Urothelium cell line (cell line): ENCODE measurements at places on chromosomes 2 and 18.

DNA sequence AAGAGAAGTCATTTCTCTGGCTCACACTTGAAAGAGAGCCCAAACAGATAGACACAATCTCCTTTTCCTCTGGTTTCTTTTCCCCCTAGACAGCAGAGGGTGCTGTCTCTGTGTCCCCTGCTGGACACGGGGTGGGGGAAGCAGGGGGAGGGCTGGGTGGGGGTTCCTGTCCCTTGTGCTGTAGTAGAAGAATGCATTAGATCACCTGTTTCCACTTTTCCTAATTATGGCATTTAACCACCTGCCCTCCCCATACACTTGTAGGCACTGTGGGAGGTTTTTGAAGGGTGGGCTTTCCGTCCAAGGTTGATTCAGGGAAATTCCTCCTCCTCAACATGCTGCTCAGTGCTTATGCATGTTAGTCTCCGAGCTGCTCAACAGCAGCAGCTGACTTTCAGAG, 206.2 kb upstream of the EPAS1 start:
- no peak for DNase-seq

DNA sequence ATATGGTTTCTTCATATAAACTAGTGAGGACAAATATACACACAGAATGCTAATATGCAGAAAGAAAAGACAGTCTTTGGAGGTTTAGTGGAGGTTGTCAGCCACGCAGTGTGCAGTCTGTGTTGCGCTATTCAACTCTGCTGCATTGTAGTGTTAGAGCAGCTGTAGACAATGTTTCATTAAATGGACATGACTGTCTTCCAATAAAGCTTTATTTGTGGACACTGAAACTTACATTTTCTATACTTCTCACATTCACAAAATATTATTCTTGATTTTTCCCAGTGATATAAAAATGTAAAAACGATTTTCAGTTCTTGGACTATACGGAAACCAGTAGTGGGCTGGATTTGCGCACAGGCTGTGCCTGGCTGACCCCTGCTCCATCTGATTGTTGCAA, 13.3 kb downstream of the TTC27 start:
- DNase-seq = no peak

DNA sequence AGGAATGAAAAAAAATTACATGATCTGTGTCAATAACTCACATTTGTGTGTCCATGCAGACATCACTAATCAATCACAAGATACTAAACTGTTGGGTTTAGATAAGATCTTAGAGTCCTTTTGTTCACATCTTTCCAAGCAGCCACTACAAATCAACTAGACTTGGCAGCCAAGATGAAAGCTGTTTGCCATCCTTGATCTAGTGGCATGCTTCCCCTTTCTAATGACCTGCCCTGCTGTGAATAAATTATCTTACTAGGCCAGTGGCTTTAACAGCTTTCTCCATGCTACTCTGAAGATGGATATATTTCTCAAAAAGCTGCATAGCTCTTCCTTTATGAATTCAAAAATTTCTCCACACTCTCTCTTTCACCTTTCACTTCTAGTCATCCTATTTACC, 1338.0 kb upstream of the ACVR2A start:
- DNase-seq = no peak

- no peak for DNase-seq
These were observed 160.1 kb upstream of the ZC3H15 start for GRCh38 chr2:186325827-186326535.

- no peak for DNase-seq
These were observed 100.2 kb downstream of the STK39 start for GRCh38 chr2:168146892-168147810.

DNA sequence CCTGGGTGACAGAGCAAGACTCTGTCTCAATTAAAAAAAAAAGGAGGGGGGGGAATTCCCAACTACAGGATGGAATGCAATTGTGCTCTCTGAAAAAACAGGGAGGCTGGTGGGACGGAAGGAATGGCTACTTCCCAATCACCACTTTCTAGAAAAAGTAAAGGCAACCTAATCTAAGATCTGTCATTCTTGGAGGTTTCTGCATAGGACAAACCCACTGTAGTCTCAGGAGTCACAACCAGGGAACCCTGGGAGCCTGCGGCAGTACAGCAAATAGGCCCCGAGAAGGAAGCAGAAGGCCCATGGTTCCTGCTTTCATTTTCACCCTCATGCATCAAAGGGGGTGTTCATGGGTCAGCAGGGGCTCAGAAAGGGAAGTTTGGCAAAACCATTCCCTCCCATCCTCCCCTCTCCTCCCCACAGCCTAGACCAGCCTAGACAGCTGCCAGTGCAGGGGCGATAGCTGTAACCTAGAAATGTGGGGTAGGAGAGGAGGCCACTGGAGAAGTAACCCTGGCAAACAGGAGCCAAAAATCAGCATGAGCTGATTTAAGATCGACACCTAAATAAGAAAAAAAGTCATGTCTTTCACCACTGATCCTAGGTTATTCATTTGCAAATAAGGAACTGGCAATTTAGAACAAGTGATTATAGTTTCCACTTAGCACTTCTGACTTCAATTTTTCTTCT, 48.0 kb downstream of the TRABD2A start:
- DNase-seq = no peak

GRCh38 chr2:148970385-148970784, 68.1 kb upstream of the LYPD6B start:
- DNase-seq = no peak

DNA sequence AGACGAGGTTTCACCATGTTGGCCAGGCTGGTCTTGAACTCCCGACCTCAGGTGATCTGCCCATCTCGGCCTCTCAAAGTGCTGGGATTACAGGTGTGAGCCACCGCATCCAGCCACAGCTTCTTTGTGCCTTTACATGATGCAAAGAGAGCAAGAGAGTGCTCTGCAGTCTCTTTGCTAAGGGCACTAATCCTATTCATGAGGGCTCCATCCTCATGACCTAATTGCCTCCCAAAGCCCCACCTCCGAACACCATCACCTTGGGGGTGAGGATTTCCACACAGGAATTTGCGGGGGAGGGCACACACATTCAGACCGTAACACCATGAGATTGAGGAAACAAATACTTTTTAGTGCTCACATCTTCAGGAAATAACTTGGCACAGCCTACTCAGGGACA, 91.8 kb downstream of the PDCL3 start:
- DNase-seq = no peak

DNA sequence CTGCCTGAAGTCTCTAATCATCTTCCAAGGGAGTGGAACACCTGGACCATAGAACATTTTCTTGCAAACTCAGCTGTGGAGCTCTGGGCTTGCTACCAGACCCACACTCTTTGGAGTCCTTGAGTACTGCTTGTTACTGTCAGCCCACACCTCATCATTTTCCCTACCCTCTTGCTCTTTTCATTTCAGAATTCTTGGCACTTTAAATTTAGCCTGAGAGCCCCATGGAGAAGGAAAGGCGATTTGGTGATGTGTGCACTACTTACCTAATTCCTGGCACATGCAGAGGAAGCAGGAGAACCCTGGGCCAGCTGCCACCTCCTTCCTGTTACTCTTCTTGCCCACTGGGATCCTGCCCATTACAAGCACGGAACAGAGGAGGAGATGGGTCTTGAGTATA, 31.7 kb downstream of the TMEM178A start:
- DNase-seq = no peak

GRCh38 chr18:8741532-8741931, 36.2 kb downstream of the MTCL1 start:
- DNase-seq = no peak

GRCh38 chr2:173652767-173653431, 298.2 kb downstream of the CDCA7 start:
- peak; percentile 81 for DNase-seq

- no peak for DNase-seq
These were observed 162.7 kb downstream of the FSHR start for GRCh38 chr2:48991415-48992131.

- DNase-seq = no peak
These were observed 270.0 kb downstream of the SLC4A3 start for GRCh38 chr2:219897456-219897855.

- DNase-seq = no peak
These were observed 10.4 kb upstream of the MAP4K3 start for GRCh38 chr2:39447266-39448168.

- DNase-seq = no peak
These were observed 134.0 kb downstream of the GALNT14 start for GRCh38 chr2:31004257-31004656.

GRCh38 chr2:229800997-229801754, 86.8 kb upstream of the DNER start:
- peak; percentile 54 for DNase-seq

GRCh38 chr2:240371129-240372000, 64.1 kb upstream of the GPC1 start:
- DNase-seq = no peak

- no peak for DNase-seq
These were observed 427.3 kb downstream of the DCDC2C start for GRCh38 chr2:4130651-4131050.

DNA sequence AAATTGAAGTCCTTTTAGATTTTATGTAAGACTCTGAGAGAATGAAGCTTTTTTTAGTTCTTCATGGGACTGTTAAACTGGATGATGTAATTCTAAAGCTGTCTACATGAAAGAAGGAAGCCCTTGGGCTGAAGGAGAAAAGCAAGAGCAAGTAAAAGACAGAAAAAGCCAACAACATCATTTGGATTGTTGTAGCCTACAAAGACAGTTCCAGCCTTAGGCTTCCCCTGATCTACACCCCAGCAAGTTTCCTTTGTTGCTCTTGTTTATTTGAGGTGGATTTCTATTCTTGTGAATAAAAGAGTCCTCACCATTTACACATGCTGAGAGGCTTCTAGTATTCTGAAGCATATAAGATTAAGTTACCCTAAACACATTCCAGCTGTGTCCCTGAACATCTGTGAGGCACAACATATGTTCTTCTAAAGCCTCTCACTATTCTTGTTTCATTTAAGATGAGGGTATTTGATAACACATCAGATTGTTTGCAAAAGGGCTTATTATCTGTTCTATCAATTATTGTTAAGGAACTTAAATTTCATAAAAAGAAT, 377.8 kb downstream of the LNPK start:
- no peak for DNase-seq

- DNase-seq = no peak
These were observed 48.1 kb downstream of the CYRIA start for GRCh38 chr2:16617282-16618266.

- DNase-seq = no peak
These were observed 85.6 kb upstream of the ETAA1 start for GRCh38 chr2:67311536-67311935.

- no peak for DNase-seq
These were observed 63.7 kb downstream of the EFEMP1 start for GRCh38 chr2:55859875-55860274.

GRCh38 chr2:27255660-27256059, 7.2 kb downstream of the SLC30A3 start:
- no peak for DNase-seq

- DNase-seq = no peak
These were observed 146.7 kb upstream of the SMIM21 start for GRCh38 chr18:75574187-75574586.

- DNase-seq = peak; percentile 81
These were observed 779 bp upstream of the TRIB2 start for GRCh38 chr2:12716032-12716281.

- no peak for DNase-seq
These were observed 25.8 kb upstream of the LHCGR start for GRCh38 chr2:48781366-48781765.

GRCh38 chr2:137091704-137092103, 326.4 kb downstream of the THSD7B start:
- DNase-seq = no peak

GRCh38 chr2:83941886-83942285, 517.2 kb downstream of the SUCLG1 start:
- no peak for DNase-seq

DNA sequence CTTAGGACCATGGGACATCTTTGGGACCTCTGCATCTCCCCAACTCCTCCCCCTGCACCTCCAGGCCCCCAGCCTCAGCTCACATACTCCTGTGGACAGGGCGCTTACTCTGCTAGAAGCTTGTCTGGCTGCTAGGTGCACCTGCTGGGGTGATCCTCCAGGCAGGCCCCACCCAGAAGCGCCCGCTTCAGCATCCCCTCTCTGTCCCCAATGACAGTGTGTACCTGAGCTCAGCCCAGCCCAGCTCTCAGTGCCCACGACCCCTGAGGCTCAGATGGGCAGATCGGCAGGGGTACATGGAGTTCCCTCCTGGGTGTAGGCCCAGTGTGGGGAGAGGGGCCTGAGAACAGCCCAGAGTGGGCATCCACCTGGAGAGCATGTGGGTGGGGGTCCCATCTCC, 5.9 kb downstream of the TEKT4 start:
- no peak for DNase-seq

- no peak for DNase-seq
These were observed 35.9 kb downstream of the B4GALT6 start for GRCh38 chr18:31648458-31648857.

- no peak for DNase-seq
These were observed 11.5 kb upstream of the INPP5D start for GRCh38 chr2:233048569-233049193.

GRCh38 chr2:152664725-152665124, 52.5 kb downstream of the PRPF40A start:
- DNase-seq = no peak
